ENCODE measurements at places on chromosomes 5 and 9. TPM values are rescaled to one million over a fixed set of nuclear protein-coding genes. Genes with fewer than 3 reads are reported as not detected.

The PRDM9 gene
- not detected for total RNA-seq

The ASS1 gene
- total RNA-seq, result 17.7 TPM

The ABITRAM gene
- total RNA-seq, result 21.9 TPM

The PCDHA6 gene
- total RNA-seq, result not detected

The CCDC171 gene
- total RNA-seq, result 0.26 TPM

The GCNT4 gene
- 0.35 TPM for total RNA-seq

The FBXL7 gene
- total RNA-seq, result 1.8 TPM

The EFNA5 gene
- 26.8 TPM for total RNA-seq

The TTC39B gene
- 1.00 TPM for total RNA-seq

The PTGES gene
- 205 TPM for total RNA-seq

The CARD6 gene
- 3.2 TPM for total RNA-seq

The VCP gene
- total RNA-seq, result 266 TPM

The TEX48 gene
- total RNA-seq, result not detected

The ARSI gene
- total RNA-seq, result 28.6 TPM
